ENCODE measurements at places on chromosomes 13 and 19.

- DNase-seq: no peak
Observed at GRCh38 chr13:31053091-31053490, 108.6 kb downstream of the HSPH1 start.

- DNase-seq: no peak
Observed at GRCh38 chr19:30686826-30687566, 314.8 kb downstream of the ZNF536 start.

DNA sequence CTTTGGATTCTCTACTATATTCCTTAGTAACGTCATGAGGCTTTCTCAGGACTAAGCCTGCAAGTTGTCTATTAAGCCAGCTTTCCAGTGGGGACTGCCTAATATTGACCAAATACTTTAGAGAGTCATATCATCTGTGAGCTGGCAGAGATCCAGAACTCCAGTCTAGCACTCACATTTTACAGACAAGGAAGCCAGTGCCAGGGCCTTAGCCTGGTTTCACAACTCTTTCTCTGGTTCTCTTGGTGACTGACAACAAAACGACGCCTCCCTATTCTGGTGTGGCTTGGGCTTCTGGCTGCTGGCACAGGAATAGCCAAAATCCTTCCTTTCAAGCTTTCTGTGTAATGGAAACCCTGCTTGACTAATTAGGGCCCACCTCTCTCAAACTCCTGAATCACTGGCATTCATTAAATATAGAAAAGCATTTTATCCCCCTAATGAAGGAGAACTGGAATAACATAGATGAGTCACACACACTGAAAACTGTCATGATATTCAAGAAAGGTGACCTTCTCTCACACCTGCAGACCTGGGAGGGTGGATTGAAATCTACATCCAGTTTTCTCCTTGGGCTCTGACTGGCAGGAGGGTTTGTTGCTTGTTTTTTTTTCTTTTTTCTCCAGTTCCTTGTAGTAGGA lies 75.2 kb upstream of the UBL3 start:
- DNase-seq: no peak

GRCh38 chr13:26300140-26300539 lies 46.2 kb downstream of the CDK8 start:
- no peak for DNase-seq

GRCh38 chr13:111938741-111939665 lies 127.9 kb upstream of the SOX1 start:
- DNase-seq: no peak

DNA sequence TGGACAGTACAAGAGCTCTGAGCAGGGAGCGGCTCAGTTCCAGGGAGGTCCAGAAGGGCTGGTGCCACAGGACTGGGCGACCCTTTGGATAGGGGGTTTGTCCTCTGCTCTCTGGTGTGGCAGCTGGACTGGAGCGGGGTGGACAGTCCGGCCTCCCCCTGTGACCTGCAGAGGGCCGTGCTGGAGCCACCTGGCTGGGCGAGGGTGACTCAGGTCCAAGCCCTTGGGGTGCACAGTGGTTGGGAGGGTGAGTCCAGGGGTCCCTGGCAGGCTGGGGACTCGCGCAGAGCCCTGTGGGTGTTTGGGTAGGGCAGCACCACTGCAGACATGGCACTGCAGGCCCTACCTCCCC lies 7.2 kb downstream of the SSBP4 start:
- no peak for DNase-seq

DNA sequence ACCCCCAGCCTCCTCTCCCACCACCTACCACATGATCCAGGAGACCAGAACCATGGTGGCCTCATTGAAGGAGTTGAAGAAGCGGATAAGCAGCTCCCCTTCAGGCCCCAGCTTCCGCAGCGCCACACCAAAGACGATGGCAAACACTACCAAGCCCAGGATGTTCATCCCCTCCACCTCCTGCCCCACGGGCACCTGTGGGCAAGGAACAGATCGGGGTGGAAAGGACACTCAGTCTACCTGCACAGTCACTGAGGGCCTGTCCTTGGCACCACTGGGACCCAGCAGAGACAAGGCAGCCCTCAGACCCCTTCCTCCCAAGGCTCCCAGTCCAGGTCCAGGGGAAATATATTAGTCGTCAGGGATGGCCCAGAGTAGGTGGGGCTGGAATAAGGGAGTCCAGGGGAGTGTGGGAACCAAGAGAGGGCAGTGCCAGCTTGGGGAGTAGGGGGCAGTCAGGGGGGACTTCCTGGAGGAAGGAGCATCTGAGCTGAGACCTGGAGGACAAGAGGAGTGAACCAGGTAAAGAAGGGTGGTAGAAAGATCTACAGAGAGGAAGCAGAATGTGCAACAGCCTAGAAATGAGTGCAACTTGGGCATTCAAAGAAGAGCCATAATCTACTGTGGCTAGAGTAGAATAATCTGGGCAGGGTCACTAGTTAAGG lies 5.9 kb downstream of the SLC1A5 start:
- no peak for DNase-seq

- no peak for DNase-seq
Observed at GRCh38 chr19:32581705-32582179, 752 bp downstream of the PDCD5 start.

GRCh38 chr19:11949201-11949600 lies 15.6 kb upstream of the ZNF763 start:
- no peak for DNase-seq

- DNase-seq: no peak
Observed at GRCh38 chr13:51041710-51042109, 69.4 kb downstream of the C13orf42 start.

- no peak for DNase-seq
Observed at GRCh38 chr19:50794074-50794875, 4.1 kb downstream of the ACP4 start.

GRCh38 chr13:59047546-59047945 lies 1116.2 kb downstream of the DIAPH3 start:
- DNase-seq: no peak

- DNase-seq: no peak
Observed at GRCh38 chr19:10096615-10096963, 5.9 kb downstream of the ANGPTL6 start.

DNA sequence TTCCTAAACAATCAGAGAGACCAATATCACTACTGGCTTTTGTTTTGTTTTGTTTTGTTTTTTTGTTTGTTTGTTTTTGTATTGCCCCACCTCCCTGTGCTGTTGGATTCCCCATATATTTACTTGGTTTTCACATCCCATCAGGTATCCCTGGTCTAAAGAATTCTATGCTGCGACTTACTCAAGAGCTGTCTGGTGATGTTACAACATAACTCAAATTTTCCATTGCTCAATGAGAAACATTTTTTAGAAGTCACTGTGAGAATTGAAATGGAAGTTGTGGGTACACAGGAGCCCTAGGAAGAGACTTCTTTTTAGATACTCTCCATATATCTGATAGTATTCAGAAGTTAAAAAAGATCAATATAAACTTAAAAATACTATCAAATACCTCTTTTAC lies 181.4 kb downstream of the KLF5 start:
- DNase-seq: no peak

DNA sequence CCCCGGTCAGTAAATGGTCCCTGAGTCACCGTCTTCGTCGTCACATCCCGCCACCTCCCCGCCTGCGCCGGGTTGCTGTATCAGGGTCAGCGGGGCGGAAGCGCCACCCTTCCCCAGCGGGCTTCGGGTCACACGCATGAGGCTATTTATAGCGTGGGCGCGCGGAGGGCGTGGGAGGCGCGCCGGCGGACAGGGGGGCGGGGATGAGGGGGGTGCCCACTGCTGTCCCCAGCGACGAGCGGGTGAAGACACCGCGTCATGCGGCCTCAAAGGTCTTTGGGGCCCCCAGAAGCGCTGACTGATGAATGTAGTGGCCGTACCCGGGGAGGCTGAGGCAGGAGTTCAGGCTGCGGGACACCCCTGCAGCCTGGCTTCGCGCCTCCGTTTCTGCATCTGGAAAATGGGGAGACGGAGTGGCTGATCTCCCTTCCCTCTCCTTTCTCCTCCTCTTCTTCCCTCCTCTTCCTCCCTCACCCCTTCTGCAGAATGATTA lies 7.9 kb downstream of the UNC13A start:
- no peak for DNase-seq

- no peak for DNase-seq
Observed at GRCh38 chr19:10612499-10613119, 12.7 kb upstream of the SLC44A2 start.

DNA sequence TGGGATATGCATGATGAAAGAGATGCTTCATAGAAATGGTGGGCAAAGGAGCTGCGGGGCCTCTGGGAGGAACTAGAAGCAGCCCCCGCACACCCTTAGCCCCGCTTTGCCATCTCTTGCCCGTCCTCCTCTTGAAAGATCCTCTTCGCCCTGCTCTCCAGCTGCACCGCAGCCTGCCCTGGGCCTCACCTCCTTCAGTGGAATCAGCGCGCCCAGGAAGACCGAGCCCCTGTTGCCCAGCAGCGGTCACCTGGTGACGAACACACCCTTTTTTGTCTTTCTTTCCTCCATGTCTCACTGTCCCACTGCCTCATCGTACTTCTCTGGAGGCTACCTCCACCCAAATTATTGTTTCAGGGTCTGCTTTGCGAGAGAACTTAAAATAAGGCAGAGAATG lies 807.6 kb downstream of the UQCRFS1 start:
- no peak for DNase-seq

DNA sequence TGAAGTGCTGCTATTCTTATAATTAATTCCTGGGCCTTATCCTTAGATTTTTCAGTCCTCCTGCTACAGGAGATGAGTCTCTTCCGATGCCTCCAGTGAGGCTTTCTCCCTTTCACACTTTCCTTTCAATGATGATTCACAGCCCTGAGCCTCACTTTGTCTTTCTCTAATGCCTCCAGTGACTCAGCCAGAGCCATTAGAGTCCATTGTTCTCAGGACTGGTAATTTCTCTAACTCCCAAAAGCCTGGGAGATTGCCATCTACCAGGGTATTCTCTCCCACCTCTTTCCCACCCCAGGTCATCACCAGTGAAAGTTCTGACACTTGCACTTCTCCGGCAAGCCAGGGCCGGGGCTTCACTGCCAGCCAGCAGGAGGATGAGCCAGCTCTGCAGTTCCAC lies 49.6 kb upstream of the ARGLU1 start:
- DNase-seq: no peak

- no peak for DNase-seq
Observed at GRCh38 chr19:13887018-13887436, 10.1 kb downstream of the NANOS3 start.

DNA sequence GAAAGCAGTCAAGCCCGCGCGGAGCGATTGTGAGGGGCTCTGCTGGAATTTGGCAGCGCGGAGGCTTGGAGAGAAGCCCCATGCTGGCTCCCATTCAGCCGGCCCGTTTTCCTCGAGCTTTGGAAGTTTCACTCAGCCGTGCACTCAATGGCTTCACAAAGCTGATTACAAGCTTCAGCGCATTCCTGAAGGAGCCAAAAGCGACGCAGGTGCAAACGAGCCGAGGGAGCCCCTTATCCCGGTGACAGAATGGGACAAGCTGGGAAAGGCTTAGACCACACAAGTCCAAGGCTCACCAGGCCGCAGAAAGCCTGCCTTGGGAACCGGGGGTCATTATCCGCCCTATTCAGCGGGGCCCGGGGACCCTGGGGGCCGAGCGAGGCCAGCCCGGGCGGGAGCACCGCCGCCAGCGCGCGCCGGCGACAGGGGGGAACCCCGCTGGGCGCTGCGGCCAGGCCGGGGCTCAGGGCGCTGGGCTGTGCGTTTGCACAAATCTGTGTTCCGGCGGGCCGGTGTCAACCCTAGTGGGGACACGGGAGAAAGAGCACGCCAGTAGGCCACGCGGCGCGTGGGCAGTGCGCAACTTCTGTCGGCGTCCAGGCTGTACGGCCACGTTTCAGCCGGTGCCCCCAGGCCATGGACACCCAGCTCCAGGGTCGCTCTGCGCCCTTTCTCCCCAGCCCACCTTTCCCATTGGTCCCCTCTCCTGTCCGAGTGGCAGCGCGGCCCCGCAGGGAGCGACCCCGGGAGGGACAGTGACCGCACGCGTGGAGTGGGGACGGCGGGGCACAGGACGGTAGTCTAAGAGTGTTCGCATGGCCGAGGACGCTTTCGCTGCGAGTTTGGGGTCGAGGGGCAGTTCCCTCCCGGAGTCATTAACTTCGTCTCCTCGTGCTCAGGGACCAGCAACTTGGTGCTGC lies 37.3 kb downstream of the SOX1 start:
- DNase-seq: no peak

- peak; percentile 49 for DNase-seq
Observed at GRCh38 chr13:40764587-40765403, 6.2 kb downstream of the MRPS31 start.

GRCh38 chr13:30974350-30974749 lies 41.9 kb downstream of the TEX26 start:
- no peak for DNase-seq

DNA sequence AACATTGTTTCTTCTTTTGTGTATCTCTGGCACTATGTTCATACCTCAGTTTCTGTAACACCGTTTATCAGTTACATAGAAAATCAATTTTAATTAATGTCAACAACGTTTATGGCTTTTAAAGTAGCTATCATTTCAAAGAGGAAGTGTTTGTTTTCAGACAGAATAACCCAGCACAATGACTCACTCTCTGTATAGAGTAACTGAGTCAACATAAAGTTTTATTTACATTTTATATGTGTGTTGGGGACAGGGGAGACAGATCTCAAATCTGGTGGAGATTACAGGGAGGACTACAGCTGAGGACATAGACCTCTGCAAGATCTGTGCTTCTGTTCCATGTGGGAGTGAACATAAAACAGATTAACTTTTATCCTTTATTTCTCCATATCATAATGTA lies 2590.1 kb downstream of the PCDH9 start:
- no peak for DNase-seq

DNA sequence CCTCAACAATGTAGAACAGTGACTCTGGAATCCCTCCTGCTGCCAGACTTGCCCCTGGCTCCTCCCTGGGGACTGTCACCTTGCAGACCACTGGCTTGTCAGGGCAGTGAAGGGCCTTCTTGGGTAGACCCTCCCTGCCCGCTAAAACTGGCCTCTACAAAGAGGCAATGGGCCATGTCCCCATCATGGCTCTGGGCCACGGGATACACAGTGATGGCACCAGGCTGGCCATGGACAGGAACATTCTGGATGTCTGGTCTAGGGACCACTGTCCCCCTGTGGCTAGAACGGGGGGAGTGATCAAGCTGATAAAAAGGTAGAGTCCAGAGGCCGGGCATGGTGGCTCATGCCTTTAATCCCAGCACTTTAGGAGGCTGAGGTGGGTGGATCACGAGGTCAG lies 60.9 kb downstream of the ACSBG2 start:
- DNase-seq: no peak

DNA sequence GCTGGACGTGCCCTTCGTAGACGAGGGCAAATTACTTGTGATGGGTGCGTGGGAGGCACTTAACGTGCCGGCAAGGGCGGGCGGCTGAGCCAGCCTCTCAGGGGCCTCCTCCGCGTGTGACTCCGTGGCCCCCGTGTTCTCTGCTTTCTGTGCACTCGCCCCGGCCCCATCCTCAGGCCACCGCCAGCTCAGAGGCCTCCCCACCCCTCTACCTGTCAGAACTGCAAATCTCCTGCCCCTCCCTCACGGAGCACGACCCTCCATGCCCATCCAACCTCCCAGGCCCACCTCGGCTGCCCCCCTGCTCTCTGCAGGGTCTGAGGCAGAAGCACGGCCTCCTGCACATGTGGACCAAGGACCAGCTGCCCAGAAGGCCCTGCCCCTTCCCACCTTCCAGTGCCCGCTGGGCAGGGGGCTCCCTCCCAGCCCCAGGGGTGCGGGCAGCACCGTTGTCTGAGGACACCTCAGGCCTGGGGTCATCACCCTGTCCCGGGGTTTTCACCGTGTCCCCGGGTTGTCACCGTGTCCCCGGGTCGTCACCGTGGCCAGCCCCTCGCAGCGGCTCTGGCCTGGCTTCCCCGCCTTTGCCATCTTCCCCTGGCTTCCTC lies 44.5 kb downstream of the TMEM255B start:
- no peak for DNase-seq
